ENCODE measurements at places on chromosomes 4 and X. TPM values are rescaled to one million over a fixed set of nuclear protein-coding genes. Genes with fewer than 3 reads are reported as not detected.

DNA sequence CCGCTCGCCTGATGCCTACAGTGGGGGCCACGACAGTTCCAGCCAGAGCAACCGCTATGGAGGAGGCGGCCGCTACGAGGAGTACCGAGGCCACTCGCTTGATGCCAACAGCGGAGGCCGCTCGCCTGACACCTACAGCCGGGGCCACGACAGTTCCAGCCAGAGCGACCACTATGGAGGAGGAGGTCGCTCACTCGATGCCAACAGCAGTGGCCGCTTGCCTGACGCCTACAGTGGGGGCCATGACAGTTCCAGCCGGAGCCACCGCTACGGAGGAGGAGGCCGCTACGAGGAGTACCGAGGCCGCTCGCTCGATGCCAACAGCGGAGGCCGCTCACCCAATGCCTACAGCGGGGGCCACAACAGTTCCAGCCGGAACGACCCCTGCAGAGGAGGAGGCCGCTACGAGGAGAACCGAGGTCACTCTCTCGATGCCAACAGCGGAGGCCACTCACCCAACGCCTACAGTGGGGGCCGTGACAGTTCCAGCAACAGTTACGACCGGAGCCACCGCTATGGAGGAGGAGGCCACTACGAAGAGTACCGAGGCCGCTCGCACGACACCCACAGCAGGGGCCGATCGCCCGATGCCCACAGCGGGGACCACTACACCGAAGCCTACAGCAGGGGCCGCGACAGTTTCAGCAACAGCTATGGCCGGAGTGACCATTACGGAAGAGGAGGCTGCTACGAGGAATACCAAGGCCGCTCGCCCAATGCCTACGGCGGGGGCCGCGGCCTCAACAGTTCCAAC lies 2.5 kb downstream of the RBMXL3 start:
- DNase-seq: no peak

DNA sequence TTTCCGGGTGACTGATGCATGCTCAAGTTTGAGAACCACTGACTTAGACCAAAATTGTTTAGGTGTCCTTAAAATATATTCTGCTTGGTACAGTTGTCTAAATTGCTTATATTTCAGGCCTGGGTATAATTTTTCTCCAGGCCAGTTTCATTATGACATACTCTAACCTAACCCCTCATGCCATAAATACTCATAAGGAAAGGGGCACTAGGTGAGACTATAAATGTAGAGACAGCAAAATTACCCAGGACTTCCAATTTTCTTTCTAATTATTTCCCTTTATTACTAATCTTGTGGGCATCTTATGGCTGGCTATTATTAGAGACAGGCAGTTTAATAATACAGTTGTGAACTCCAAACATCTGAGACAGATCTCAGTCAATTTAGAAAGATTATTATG lies 150.2 kb downstream of the RRAGB start:
- no peak for DNase-seq

GRCh38 chr4:154158361-154159155 lies 333.0 kb downstream of the DCHS2 start:
- no peak for DNase-seq

Gene TRIM2
- total RNA-seq: 15.3 TPM

Measured in Right ventricle myocardium superior (tissue), 1 donor.